ENCODE measurements at places on chromosomes 2 and 18.

DNA sequence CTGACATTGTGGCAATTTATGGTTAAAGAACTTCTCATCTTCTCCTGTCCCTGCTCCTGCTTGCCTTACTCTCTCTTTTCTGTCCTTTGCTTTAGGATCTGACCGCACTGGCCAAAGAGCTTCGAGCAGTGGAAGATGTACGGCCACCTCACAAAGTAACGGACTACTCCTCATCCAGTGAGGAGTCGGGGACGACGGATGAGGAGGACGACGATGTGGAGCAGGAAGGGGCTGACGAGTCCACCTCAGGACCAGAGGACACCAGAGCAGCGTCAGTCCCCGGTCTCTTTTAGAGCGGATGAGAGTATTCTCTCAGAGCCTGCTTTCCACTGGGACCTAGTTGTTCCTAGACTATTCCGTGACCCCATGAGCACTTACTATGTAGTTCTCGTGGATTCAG lies 122.2 kb upstream of the IL1R2 start:
- DNase-seq, result no peak

DNA sequence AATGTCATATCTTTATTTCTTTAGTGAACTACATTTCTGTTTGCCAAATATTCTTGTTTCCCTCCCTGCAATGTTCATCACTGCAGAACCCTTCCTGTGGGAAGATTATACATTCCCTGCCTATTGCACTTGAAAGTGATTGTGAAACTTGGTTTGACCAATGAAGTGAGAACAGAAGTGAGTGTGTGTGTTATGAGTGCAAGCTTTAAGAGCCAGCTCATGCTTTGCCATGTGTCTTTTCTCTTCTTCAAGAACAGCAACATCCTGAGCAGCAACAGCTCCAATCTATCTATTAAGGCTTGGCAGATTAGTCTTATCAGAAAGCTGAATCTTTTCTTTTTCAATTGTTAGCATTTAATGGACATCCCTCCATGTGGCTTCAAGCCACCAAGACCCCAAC lies 42.0 kb upstream of the UBE2E3 start:
- DNase-seq, result no peak

DNA sequence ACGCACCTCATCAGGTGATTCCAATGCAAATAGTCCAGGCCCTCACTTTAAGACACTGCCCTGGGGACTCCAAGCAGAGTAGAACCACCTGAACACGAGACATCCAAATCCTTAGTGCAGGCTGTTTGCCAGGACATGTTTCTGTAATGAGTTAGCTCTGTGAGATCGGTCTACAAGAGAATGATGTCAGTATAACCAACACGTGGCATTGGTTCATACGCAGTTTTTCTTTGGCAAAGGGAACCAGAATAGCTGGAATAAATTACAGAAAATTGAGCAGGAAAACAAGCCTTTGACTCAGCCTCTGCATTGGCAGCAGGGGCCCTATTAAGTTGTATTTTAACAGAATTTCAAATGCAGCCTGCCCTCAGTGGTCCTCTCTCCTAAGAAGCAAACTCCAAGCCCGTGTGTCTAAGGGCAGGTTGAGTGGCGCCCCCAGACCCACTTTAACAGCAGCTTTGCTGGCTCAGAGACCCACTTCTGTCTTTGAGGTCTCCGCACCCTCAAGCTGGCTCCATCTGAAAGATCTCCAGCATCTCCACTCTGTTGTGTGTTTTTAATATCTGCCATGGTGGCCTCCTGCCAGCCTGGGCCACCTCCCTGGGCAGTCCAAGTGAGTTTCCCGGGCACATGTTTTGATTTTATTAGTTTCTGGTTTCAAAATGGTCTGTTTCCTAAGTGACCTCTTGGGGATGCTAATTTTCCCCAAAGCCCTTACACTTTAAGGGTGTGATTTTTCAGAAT lies 61.3 kb downstream of the ALPK2 start:
- DNase-seq, result no peak

DNA sequence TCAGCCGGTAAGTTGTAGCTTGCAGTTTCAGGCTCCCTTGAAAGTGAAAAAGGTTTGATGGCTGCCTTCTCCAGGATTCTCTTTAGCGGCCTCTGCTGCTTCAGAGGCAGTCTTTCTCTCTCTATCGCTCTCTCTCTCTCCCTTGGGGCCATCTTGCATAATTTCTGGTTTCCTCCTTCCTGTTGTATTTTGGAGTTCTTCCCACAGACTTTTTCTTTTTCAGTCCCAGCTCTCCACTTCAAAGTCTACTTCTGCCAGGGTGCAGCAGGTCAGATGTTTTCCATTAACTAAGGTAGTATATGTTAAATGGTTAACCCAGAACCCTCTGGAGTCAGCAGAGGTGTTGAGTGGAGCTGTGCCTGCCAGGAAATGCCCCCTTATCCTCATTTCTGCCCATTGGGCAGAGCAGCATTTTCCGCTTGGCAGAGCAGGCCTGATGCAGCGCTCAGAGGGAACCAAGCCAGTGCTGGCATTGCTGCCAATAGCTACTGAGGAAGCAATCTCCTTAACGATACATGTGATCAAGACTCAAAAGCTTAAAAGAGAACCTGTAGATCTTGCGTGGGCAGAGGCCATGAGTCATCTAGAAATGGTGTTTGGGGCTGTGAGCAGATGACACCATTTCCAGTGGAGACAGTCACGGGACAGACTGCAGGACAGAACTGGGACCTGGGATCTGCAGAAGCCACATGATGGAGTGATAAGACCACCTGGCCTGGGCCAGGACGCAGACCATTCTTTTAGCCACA lies 20.8 kb downstream of the DBI start:
- DNase-seq, result no peak

- DNase-seq, result no peak
Measured at GRCh38 chr2:142682528-142682927, 194.9 kb upstream of the KYNU start.

GRCh38 chr2:76019128-76019527 lies 308.4 kb upstream of the GCFC2 start:
- no peak for DNase-seq

DNA sequence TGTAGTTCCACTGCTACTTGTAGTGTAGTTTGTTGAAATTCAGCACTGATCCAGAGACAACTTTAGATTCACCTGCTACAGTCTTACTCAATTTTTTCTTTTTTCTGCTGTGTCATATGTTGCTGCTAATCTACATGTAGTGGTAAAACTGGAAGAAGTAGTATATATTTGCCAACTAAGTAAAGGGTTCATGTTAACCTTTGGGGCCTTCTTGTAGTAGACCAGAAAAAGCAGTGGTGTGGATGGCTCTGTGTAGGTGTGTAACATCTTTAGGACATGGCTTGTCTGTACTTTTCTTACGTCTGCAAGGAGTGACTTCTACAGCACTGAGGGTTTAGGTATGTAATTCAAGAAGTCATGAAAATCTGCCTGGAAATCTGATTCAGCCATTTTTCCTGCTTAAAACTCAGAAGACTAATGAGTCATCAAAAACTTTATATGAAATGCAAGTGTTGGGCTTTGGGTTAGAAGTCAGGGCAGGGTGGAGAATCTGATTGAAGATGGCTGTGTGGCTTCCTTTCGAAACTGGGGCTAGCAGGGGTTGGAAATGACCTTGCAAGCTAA lies 8.4 kb downstream of the PTPRM start:
- no peak for DNase-seq

- no peak for DNase-seq
Measured at GRCh38 chr2:174590928-174591648, 6.5 kb downstream of the WIPF1 start.

DNA sequence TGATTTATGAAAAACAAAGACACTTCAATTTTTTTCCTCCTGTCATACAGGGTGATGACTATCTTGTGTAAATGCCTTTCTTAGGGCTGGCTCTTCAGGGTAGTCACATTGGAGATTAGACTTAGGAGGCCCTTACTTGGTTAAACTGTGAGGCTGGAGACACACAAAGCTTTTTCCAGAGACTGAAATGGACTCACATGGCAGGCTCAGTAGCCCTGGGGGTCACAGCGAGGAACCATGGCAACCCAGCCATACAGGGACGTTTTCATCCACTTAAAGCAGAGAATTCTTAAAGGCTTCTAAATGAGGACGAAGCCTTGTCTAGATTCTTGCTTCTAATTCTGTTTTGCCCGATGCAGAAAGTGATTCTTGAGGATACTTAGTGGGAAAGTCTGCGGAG lies 57.3 kb upstream of the ZDBF2 start:
- no peak for DNase-seq

GRCh38 chr2:79000008-79000576 lies 25.4 kb upstream of the REG3G start:
- DNase-seq, result no peak

DNA sequence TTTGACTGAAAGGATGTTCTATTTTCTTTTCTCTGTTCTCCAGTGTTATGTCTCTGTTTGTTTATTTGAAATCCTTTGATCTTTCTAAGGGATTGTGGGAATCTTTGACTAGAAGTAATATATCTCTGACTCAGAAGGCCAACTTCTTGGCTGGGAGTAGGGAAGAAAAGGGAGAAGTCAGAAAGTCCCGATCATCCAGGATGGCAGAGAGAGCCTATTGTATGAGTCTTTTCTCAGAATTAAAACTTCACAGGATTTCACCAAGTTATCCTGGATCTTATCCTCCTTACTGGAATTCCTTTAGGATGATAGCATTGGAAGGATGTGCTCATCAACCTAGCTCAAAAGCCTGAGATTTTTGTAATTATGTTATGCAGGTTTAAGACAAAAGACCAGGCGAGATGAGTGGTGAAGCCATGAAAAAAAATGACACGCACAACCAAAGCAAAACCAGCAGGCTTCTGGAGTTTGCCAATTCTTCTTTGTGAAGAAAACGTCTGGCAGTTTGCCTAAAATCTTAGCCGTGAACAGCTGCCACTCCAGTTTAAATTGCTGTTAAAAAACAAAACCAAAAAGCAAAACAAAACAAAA lies 383.6 kb upstream of the SMIM21 start:
- DNase-seq, result no peak

DNA sequence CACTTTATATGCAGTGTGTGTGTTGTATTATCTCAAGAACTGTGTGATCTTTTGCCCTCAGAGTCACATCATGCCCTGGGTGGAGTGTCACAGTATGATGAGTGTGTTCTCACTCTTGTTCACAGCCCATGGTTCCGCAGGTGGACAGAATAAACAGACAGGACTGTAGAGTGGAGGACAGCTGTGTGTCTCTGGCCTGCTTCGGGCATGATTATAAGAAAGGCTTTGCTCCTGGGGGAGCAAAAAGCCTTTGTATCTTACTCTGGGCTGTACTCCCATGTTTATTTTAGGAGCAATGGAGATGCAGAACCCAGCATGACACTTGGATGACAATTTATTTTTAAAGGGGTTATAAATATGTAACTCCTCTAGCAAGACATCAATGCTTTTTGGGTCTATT lies 371.7 kb upstream of the MEX3C start:
- DNase-seq, result no peak

- no peak for DNase-seq
Measured at GRCh38 chr2:235096447-235096846, 144.6 kb downstream of the SH3BP4 start.

DNA sequence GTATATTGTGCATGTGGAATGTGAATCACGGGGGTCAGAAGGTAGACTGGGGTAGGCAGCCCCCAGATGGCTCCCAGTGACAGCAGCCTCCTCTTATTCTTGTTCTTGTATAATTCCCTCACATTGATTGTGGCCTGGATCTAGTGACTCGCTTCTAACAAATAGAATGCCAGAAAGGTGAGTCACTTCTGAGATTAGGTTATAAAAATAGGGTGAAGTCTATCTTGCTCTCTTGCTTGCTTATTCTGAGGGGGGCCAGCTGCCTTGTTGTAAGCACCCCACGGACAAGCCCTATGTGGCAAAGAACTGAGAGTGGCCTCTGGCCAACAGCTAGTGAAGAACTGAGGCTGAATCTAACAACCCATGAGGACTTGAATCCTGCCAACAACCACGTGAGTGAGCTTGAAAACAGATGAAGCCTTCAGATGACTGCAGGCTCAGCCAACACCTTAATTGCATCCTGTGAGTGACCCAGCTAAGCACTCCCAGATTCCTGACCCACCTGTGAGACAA lies 15.6 kb upstream of the RMND5A start:
- no peak for DNase-seq

DNA sequence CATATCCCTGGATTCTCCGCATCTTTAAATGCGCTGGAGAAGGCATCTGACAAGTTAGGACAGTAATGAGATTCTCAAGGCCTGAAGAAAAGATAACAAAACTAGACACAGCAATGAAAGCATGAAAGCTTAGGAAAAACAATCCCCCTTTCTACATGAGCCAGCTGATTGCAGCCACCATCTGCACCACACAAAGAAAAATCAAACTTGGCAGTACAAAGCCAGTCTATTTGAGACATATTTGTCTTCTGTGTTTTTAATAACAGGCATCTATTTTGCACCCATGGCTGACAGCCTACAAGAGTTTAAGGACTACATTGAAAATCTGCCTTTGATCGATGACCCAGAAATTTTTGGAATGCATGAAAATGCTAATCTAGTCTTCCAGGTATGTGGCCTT lies 83.6 kb downstream of the TRABD2A start:
- no peak for DNase-seq

- DNase-seq, result no peak
Measured at GRCh38 chr2:118386641-118387302, 298.5 kb downstream of the INSIG2 start.

GRCh38 chr18:52060607-52061304 lies 279.2 kb upstream of the DCC start:
- no peak for DNase-seq

GRCh38 chr2:85783796-85784195 lies 30.0 kb downstream of the ATOH8 start:
- no peak for DNase-seq

- no peak for DNase-seq
Measured at GRCh38 chr18:37306432-37306831, 259.2 kb downstream of the CELF4 start.

DNA sequence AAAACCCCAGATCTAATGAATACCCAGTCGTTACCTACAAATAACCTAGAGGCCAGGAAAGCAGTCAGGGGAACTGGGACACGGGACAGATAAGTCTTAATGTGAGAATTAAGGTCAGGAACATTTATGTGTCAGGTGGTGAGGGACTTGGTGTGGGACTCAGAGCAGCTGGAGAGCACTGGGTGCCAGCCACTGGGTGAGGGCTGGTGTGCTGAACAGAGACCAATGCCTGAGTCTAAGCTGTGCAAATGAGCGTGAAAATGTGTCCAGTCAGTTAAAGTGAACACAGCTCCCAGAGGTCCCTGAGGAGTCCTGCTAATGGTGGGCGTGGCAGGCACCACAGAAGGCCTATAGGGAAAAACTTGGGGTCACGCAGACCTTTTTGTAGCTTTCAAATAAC lies 225.9 kb downstream of the C1D start:
- no peak for DNase-seq

DNA sequence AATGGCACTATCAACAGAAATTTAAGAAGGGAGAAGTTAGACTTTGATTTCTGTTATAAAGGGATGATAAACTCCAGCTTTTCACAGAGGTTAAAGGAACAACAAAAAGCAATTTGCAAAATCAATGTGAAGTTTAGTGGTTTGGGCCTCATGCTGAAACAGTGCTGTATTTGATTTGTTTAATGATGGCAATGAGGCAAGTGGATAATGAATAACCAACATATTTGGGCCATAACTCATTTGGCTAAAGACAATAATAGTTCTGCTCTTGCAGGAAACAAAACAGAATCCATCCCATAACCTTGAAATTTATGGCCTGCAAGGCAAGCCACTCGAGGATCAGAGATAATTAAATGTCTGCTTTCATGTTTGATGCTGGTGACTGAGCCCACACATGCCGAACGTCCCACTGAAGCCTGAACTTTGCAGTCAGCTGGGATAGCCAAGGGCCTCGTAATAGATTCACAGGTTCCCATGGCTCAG lies 56.5 kb downstream of the TPGS2 start:
- no peak for DNase-seq

GRCh38 chr2:182447863-182448262 lies 21.0 kb upstream of the PDE1A start:
- no peak for DNase-seq

- no peak for DNase-seq
Measured at GRCh38 chr2:40477361-40477760, 25.5 kb upstream of the SLC8A1 start.
